ENCODE measurements at places on chromosomes 4 and X.

- no peak for DNase-seq
These were observed 5.1 kb upstream of the MTHFD2L start for GRCh38 chr4:74152836-74153235.

- no peak for DNase-seq
These were observed 44.9 kb upstream of the ADAMTS3 start for GRCh38 chr4:72613959-72614358.

DNA sequence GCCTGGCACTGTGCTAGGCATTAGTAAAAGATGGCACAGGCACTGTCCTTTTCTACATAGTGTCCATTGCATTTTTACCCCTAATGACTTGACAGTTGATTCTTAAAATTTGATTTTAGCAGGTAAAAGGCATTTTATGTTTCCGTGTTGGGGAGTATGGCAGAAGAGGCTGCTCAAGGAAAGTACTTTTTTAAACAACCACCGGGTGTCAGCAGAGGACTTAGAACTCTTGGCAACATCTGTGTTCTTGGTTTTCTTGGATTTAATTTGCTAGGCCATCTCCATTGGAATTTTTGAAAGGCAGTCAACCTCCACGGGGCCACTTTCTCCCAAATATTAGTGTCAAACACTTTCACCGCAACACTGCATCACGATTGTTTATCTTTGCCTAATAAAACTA lies 102.9 kb downstream of the TSPAN7 start:
- DNase-seq = peak; percentile 3

DNA sequence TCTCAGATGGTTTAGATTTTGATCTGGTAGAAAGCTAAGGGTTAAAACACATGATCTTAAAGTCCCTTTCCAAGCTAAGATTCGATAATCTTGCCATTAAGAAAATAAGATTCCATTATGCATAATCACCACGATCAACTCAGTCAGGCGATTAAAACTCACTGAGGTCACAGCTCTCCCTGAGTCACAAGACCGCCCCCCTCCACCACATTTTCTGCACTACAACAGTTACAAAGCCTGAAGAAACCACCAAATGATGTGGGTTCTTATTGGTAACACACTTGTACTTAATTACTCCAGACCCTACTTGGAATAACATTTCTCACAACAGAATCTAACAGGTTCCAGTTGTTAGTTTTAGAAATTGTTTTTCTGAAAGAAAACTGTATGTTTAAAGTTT lies 62.8 kb downstream of the SH3KBP1 start:
- DNase-seq = no peak

DNA sequence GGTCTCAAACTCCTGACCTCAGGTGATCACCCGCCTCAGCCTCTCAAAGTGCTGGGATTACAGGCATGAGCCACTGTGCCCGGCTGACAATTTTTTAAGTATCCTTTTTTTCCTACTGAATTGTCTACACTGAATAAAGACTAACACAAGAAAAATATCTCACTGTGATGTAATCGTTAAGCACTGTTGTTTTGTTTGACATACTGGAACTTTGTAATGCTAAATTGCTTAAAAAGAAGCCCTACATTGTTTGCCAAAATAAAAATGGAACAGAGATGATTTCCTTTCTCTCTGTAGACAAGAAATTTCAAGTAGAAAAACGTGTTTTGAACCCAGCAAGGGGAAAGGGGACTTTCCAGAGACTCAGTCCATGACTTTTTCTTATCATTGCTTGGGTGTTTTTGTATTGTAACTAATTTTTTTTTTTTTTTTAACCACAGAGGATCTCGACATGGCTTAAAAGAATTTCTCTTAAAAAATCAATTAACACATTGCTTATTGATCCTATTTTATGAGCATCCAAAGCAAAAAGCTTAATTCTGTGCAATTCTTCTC lies 74.9 kb downstream of the TMEM156 start:
- DNase-seq = no peak

DNA sequence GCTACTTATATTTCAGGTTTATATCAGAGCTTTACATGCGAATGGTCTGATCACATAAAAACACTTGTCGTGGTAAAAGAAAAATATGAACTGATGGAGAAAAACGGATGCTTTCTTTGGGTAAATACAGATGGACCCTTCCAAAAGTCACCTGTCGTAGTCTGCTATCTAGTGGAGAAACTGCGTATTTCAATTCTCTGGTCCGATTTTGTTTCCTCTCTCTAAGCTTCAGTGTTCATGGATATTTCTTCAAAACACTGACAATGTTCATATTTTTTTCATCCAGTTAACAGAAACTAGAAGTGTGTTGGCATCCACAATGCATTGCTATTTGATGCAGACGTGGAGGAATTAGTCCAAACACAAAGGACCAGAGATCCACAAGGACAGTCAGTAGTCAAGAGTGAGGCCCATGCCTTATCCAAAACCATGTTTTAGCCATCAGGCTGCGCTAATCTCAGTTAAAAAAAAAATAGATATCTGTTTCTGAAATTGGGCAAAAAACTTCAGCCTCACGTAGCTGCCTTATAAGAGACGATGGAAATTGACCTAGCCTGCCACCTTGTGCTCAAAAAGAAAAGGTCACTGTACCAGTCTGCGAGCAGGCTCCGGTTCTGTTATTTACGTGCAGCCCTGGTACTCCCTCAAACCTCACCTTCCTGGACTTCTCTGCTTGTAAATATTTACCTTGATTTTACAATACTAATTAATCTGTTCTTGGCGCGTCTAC lies 16.0 kb downstream of the MEPE start:
- DNase-seq = no peak

DNA sequence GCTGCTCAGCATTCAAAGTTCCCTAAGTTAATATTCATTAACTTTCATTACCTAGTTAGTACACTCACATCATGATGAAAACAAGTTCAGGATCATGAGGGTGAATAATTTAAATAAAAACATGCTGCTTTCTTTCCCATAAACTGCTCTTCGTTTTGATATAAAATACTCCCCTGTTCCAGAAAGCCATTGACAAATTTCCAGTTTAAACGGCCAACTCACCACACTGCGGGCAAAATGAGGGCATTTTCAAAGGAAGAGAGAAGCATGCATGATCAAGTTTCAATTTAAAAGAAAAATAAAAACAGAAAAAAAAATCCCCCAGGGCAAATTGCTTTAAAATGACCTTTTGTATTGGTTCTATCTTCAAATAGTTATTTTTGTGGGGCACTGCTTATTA lies 69.6 kb downstream of the EPHA5 start:
- DNase-seq = no peak

DNA sequence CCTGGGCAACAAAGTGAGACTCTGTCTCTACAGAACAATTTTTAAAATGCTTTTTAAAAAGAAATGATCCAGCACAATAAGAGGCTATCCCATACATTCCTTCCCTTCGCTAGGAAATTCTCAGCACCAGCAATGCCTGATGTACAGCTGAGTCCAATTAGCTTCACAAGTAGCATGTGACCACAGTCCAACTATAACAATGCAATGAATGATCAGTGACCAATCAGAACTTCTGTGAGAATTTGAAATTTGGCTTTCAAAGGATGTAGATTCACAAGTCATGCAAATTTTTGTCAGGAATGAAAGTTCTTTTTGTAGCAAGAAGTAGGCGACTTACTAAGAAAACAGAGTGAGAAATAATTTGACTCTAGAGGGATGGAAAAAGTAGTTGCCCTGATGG lies 278.5 kb upstream of the UGT8 start:
- DNase-seq = no peak

DNA sequence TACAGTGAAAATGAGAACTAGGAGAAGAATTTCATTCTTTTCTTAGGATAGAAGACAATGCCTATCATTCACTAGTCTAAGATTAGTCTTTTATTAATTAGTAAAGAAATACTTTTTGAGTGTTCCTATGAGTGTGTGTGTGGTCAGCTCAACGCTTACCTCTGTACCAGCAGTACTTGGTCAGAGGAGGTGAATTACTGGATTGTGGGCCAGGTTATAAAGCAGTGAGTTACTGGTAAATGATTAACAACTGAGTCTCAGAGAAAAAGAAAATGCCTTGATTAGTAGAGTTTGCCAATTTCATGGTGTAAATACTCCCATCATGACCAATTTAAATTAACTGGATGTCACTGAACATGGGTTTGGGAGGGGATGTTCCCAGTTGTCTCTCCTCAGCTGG lies 444.6 kb downstream of the STIM2 start:
- DNase-seq = no peak

- no peak for DNase-seq
These were observed 52.7 kb downstream of the GATB start for GRCh38 chr4:151708100-151708499.

DNA sequence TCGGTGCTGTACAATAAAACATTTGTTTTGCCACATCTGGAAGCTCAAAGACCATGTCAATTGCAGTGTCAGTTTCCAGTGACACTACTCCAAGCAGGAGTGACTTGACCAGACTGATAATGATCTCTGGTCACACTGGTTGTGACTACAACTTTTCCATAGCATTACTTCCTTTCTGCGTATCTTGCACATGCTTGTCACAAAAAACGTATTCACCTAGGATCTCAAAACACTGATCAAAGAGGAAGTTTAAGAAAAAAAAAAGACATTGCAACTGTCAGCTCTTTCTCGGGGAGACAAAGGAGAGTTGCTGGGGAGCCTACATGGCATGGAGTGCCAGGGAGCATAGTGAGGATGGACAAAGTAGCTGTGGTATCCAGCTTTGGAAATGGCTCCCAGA lies 60.6 kb downstream of the OPHN1 start:
- no peak for DNase-seq

- peak; percentile 17 for DNase-seq
These were observed 11.4 kb downstream of the RNF175 start for GRCh38 chr4:153748378-153748777.

- DNase-seq = no peak
These were observed 426.2 kb upstream of the MAGEB2 start for GRCh38 chrX:29788991-29789699.

DNA sequence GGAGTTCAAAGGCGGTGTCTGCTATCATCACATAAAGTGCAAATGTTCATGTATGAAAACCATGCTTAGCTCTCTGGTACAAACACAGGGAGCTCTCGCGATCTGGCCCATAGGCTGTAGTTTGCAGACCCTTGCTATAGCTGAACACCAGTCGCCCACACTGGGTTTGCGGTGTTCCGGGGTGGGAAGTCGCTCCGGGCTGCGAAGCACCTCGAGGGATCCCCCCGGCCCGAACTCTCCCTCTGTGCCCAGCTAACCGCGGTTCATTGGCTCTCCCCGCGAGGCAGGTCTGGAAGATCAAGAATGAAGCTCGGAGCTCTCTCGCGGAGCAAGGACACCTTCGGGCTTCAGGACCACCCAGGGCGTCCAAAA lies 341 bp upstream of the PRPS2 start:
- DNase-seq = no peak

- no peak for DNase-seq
These were observed 74.8 kb downstream of the IL15 start for GRCh38 chr4:141711211-141711610.

DNA sequence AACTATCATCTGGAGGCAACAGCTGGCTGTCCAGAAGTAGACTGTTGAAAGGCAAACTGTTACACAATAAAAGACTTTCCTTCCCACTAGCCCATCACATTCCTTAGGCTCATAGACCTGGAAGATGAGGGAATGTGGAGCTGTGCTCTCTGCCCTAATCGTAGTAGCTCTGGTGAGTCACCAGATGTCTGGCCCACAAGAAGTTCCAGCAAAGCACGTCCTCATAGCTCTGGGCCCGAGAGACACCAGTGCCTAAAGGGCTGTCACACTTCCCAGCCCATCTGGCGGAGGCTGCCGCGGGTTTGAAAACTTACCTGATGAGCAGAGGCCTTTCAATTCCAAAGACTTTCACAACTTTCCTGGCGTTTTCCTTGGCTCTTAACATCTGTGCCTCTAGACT lies 81.7 kb upstream of the STOX2 start:
- no peak for DNase-seq

DNA sequence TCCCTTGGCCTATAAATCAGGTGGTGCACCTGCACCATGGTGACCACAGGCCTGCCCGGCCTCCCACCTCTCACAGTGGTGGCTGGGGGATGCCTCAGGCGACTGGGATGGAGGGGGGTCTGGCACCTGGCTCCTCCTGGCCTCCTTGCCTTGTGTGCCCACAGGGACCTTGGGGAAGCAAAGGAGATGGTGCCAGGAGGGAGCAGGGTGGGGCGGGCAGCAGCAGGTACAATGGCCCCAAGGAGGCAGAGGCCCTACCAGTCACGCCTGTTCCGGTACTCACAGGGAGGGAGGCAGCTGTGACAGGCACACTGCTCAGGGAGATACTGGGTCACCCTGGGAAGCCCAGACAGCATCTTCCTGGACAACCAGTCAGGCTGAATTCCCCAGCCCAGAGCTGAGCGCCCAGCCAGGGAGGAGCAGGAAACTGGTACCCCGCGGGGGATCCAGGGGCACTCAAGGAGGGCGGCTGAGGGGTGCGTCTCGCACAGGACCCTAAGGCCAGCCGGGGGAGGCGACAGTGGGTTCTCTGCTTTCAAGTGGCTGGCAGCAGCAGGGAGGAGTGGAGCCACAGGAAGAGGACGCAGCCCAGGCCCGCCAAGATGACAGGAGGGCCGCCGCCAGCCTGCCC lies 1.2 kb upstream of the TREX2 start:
- no peak for DNase-seq

DNA sequence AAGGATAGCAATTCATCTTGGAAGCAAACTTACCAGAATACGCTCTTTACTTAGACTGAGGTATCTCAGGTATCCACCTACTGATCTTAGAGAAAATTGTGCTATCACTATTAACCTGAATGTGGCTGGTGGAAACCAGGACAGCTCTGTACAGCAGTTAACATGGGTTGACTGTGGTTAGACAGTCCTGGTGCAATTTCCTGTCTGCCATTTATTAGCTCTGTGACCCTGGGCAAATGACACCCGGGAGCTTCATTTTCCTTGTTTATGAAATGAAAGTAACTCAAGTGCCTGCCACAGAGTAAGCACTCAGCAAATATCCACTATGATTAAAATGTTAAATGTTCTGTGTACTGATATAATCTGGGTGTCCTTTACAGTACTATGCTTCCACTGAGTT lies 60.0 kb downstream of the SMC1A start:
- no peak for DNase-seq
